Spleen (tissue), 13 donors: ENCODE measurements at places on chromosomes 6 and 20. TPM values are rescaled to one million over a fixed set of nuclear protein-coding genes. Genes with fewer than 3 reads are reported as not detected.
A peak's percentile ranks its signal among the peaks of the same experiment; 100 is the strongest.

DNA sequence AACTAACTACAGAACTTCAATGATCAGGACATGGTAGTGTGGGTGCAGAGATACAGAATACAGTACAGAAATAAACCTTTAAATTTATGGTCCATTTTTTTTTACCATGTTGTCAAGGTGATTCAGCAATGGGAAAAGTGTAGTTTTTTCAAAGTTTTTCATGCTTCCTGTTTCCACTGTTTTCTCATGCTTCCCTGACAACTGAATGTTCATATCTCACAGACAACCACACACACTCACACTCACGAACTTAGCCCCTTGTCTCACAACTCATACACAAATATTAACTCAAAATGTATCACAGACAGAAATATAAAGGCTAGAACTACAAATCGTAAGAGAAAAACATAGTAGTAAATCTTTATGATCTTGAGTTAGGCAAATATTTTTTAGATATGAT lies 232.6 kb upstream of the CDYL start:
- no peak for DNase-seq
- H3K27ac ChIP-seq, result no peak overlapping the region
- H3K36me3 ChIP-seq, result no peaks in the 10 kb centered on the region
- no peaks in the 10 kb centered on the region for H3K27me3 ChIP-seq

DNA sequence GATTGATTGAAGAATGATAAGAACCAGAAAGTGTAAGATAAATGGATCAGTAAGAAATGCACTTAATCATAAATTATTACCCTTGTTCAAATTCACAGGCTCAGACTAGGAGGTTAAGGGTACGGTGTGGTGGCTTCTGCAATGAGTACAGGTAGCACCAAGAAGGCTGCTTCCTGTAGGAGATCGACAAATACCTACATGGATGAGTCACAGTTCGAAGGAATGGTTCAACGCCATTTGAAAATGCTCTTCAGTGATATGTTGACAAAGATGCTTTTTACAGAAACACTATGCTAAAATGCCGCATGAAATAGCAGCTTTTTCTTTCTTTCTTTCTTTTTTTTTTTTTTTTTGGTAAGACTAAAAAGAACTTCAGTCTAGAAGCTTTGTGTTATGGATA lies 116.2 kb downstream of the DTNBP1 start:
- no peak overlapping the region for H3K4me3 ChIP-seq
- no peak overlapping the region for H3K27ac ChIP-seq
- H3K36me3 ChIP-seq, result no peaks in the 10 kb centered on the region

GRCh38 chr20:24978513-24978912 lies 14.0 kb downstream of the APMAP start:
- peak; percentile 36 for DNase-seq
- H3K27ac ChIP-seq, result no peak overlapping the region
- H3K36me3 ChIP-seq, result peaks cover 33% of the 10 kb centered on the region
- H3K27me3 ChIP-seq, result no peaks in the 10 kb centered on the region
- H3K4me3 ChIP-seq, result no peak overlapping the region

GRCh38 chr20:41006126-41006935 lies 22.3 kb upstream of the TOP1 start:
- DNase-seq, result no peak
- no peaks in the 10 kb centered on the region for H3K36me3 ChIP-seq
- no peaks in the 10 kb centered on the region for H3K27me3 ChIP-seq
- H3K4me1 ChIP-seq, result peaks cover 15% of the 10 kb centered on the region

DNA sequence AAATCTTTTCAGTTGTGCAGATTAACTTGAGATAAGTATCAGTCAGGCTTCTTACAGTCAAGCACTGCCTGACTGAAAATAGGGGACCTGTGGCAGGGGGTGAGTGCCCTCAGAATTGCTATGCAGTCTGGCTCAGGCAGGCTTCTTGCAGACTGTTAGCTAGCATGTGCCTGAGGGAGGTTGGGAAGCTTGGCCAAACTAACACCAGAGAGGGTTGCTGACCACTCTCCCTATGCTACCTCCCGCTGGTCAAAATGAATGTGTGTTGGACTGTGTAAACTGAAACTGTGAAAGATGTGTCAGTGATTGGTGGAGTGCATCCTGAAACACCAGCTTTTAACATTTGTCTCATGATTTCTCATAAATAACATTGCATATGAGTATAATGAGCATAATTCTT lies 622.3 kb upstream of the IMPG1 start:
- H3K36me3 ChIP-seq, result no peaks in the 10 kb centered on the region
- no peak overlapping the region for H3K27ac ChIP-seq
- DNase-seq, result no peak
- H3K4me1 ChIP-seq, result no peaks in the 10 kb centered on the region

DNA sequence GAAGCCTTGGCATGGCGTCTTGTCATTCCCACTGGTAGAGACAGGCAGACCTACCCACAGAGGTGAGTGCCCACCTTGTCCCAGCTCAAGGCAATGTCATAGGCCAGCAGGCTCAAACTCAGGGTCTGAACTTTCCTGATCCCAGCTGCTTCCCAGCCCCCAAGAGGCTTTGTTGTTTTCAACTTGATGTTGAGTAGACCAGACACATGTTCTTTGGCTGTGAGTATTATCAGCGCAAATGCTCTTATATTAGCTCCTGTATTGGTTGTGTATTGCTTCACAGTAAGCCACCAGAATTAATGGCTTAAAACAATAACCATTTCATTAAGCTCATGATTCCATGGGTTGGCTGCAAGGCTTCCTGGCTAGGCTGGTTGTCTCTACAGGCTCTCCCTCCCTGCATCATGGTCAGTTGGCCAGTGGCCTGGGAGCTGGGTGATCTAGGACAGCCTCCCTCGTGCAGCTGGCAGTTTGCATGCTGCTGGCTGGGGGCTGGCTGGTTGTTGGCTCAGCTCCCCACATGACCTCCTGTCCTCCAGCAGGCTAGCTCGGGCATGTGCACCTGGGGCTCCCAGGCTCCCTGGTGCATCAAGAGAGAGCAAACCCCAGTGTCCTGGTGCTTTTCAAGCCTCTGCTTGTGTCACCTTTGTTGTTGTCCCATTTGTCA lies 21.6 kb downstream of the TOX2 start:
- no peak for DNase-seq
- H3K4me1 ChIP-seq, result peaks cover 47% of the 10 kb centered on the region
- no peak overlapping the region for H3K4me3 ChIP-seq
- H3K27ac ChIP-seq, result no peak overlapping the region
- H3K36me3 ChIP-seq, result no peaks in the 10 kb centered on the region

The PRND gene
- not detected for total RNA-seq

The MOG gene
- total RNA-seq, result not detected

The ILRUN gene
- 69.6 TPM for total RNA-seq
